ENCODE measurements at places on chromosomes 5 and 9.
A peak's percentile ranks its signal among the peaks of the same experiment; 100 is the strongest.

DNA sequence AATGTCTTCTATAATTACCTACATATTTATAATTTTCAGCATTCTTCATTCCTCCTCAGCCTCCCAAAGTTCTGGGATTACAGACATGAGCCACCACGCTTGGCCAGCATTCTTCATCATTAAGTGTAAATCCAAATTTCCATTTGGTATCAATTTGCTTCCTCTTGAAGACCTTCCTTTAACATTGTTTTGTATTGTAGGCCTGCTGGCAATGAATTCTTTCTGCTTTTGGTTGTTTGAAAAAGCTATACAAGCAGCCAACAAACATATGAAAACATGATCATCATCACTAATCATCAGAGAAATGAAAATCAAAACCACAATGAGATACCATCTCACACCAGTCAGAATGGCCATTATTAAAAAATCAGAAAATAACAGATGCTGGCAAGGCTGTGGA is 56.4 kb downstream of the GCNT4 start:
- no peak for DNase-seq

- DNase-seq = no peak
Observed at GRCh38 chr9:135369412-135369990, 110.1 kb upstream of the PPP1R26 start.

- no peak for DNase-seq
Observed at GRCh38 chr9:97527626-97528528, 26.4 kb downstream of the TMOD1 start.

GRCh38 chr9:82170866-82171265 is 182.3 kb downstream of the SPATA31D1 start:
- DNase-seq = no peak

DNA sequence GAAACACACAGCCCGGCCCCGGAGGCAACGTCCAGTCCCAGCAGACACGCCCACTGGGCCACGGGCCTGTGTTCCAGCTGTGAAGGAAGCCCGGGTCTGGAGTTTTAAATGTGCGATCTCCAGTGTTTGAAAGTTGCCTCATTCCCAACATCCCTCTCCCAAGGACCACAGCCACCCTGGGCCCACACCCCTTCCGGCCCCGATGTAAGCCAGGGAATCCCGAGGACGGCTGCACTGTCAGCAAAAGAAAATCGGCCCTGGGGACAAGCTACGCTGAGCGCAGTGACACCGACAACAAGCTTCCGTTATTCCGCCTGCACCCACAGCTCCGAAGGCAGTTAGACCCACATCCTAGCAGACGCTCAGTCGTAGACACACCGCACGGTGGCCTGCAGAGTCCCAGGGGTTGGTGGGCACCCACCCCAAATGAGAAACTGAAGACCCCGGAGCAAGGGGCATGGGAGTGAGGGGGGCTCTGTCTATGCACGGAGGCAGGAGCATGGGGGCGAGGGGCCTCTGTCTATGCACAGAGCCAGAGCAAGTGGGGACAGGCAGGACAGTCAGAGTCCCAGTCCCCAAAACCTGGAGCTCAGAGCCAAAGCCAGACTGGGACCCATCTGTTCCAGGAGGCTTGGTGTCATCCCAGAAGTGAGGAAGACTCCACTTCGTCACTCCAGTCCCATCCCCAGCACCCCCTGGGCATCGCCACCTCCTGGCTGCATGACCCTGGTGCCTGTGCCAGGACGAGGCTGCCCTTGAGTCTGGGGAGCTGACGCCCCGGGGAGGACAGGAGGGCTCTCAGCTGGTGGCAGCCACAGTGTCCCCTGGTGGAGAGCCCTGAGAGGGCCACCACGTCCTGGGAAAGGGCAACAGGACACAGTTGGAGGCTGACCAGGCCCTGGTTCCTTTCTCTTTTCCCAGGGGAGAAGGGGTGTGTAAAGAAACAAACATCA is 23.4 kb downstream of the GLT6D1 start:
- DNase-seq = no peak

- DNase-seq = no peak
Observed at GRCh38 chr5:54296386-54296785, 14.0 kb downstream of the ARL15 start.

DNA sequence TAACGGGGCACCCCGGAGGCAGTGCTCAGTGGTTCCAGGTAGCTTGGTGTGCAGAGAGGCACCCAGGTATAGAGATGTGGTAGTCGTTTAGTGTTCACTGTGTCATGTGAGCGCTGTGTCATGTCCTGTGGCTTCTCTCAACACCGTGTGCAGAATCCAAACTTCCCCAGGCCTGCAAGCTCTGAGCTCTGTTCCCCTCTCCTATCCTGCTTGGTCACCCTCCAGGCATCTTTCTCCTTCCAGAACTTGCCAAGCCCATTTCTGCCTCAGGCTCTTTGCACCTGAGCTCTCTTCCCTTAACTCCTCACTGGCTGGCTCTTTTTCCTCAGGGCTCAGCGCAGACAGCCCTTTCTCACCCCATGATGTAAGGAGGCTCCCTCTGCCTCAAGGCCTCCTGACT is 64.8 kb downstream of the CARTPT start:
- no peak for DNase-seq

DNA sequence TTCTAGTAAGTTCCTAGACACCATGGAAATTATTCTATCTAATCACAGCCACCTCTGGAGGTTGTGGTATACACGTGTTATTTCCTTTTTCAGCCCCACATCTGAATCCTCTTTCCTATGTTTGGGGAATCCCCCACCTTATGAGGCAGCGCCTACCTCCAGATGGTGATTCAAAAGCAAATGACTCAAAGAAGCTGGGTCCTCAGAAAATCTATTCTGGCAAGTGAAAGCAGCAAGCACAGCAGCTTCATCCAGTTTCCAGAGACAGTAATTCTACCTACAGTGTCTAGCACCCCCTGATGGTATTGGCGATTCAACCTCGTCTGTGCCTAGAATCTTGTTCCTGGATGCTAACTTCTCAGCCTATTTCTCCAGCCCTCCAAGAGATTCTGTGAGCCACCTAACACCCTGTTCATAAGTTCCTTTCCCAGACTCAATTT is 43.0 kb downstream of the STRBP start:
- DNase-seq = no peak

DNA sequence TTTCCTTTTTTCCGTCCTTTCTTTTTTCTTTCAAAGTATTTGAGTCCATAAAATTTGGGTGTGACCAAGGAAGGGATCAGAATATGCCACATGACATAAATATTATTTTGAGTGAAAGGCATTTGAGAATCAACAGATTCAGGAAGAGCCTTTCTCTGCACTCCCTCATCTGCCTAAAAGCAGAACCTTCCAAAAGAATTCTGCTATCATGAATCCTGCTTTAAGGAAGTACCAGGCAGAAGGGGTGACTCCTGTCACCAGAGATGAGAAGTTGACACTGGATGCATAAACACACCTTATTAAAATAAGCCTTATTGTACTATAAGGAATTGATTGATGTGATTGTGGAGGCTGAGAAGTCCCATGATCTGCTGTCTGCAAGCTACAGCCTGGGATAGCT is 196.7 kb downstream of the SREK1 start:
- DNase-seq = no peak

GRCh38 chr9:115604831-115605483 is 487.0 kb upstream of the TNC start:
- no peak for DNase-seq

DNA sequence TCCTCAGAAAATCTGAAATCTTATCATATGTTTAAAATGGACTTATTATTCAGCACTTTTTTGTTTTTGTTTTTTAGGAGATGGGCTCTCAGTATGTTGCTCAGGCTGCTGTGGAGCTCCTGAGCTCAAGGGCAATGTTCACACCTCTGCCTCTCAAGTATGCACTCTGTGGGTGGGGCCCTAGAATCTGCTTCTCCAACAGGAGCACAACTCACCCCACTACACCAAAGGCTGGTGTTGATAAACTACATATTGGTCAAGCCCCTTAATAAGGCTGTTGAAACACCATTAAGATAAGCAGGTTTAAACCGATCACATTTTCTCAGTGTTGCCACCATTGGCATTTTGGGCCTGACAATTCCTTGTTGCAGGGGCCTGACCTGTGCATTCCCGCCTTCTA is 131.6 kb downstream of the FANCC start:
- DNase-seq = no peak

DNA sequence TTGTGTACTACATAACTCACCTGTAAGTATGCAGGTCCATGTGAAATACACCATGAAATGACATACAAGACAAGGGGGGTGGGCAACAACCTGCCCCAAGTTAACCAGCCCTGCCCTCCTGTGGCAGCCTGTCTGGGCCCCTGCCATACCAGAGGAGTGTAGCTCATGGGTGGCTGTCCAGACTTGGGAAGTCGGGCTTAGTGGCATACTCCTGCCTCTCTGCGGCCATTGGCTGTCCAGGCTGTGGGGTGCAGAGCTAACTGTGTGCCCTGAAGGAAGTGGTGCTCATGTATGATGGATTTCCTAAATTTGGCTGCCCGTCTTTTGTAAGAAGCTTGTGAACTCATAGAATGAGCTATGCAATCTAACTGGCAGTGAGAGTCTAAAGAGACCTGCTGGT is 47.0 kb downstream of the GPR107 start:
- no peak for DNase-seq

DNA sequence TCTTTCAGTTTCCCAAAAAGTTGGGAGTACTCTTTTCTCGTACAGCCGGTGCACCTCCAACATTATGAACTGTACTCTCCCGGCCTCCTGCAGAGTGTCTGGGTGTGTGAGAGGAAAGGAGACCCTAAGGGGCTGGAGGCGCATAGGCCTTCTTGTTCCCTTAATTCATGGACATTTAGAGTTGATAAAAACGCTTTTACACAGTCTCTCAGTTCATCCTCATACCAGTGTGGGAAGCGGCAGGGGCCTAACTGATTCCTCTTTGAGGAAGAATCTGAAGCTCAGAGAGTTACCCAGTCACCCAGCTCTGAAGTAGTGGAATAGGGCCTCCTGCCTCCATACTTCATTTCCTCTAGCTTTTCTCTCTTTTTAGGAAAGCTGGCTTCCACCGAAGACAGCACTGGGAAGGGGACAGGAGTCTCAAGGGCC is 3.3 kb downstream of the MCIDAS start:
- no peak for DNase-seq

DNA sequence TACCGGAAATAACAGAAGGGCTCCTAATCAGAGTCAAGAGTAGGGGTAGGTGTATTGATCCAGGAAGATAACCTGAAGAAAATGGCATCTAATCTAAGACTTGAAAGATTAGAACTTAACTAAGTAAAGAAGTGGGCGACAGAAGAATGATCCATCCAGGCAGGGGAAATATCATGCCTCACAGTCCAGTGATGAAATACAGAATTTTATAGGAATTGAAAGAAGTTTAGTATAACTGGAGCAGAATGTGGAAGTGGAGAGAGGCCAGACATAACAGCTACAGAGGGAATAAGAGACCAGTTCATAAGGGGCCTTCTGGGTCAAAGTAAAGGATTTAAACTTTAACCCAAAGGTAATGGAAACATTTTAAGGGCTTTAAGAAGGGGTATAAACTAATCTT is 42.2 kb downstream of the ERP44 start:
- DNase-seq = no peak

DNA sequence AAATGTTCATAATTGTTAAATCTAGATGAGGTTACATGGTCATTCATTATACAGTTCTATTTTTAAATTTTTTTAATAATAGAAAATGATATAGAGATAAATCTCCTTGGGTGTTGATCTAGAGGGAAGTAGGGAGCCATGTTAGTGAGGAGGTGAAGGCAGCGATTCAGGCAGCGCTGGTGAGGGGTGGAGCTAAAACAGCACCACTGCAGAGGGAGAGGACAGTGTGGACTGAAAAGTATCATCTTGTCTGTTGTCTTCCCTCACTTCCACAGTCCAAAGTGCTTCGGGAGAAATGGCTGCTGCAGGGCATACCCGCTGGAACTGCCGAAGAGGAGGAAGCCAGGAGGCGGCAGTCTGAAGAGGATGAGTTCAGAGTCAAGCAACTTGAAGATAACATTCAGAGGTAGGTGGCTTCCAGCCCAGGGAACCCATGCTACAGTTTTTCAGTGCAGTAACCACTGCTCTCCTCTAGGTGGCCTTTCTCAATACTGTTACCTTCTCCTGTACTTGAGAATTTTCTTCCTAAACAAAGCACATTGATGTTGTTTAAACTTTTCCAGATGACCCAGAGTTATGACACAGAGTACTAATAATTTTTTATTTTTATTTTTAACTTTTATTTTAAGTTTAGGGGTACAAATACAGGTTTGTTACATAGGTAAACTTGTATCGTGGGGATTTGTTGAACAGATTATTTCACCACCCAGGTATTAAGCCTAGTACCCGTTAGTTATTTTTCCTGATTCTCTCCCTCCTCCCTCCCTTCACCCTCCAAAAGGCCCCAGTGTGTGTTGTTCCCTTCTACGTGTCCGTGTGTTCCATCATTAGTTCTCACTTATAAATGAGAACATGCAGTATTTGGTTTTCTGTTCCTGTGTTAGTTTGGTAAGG is 100.5 kb downstream of the PALM2AKAP2 start:
- peak; percentile 22 for DNase-seq

DNA sequence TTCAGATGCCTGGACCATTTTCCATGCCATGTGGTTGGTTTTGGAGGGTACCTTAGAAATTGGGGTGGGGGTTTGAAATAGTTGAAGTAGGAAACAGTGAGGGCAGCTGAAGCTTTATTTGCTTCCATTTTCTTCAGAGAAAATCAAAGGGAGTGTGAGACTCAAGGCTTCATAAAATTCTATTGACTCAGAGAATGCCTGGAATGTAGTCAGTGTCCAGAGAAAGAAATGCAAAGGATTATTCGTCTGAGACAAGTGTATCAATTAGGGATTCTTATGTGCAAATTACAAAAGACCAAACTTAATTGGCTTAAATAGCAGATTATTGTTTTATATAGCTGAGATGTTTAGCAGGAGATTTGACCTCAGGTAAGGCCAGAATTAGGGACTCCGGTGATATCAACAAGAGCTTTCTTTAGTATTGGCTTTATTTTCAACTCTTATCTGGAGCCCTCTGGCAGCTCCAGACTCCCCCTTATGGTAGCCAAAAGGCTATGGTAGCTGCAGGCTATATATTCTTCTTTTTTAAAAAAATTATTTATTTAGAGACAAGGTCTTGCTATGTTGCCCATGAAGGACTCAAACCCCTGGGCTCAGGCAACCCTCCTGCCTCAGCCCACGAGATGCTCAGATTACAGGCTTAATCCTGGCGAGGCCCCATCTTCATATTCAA is 38.9 kb downstream of the PTTG1 start:
- DNase-seq = no peak

Data from D721Med (cell line).